K562 (cell line): ENCODE measurements at places on chromosomes 2 and 18. TPM values are rescaled to one million over a fixed set of nuclear protein-coding genes. Genes with fewer than 3 reads are reported as not detected.

- no peak for DNase-seq
These were observed 532 bp downstream of the UGT1A5 start for GRCh38 chr2:233713262-233713615.

The ARHGAP15 gene
- total RNA-seq = 4.2 and 5.1 TPM in 2 replicates

The ATF2 gene
- total RNA-seq = 45.9 and 52.9 TPM in 2 replicates

The ASIC4 gene
- 13.5 and 14.7 TPM in 2 replicates for total RNA-seq

The DCDC2C gene
- not detected in 2 replicates for total RNA-seq

DNA sequence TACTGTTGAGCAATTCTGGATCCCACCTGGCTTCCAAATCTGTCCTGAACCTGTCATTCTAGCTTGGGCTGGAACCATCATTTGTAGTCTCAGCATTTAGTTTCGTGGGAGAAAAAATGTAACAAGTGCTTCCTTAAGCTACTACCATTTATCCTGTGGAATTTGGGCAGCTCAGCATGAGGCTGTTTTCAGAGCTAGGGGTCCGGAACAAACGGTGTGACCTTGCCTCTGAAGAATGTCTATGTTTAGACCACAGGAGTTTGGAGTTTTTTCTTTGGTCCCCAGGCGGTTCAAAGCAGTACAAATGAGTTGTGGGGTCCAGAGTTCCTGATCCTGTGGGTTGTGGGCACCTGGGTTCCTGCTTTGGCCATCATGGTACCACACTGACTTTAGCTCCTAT, 59.1 kb upstream of the TMEM178A start:
- DNase-seq = no peak

DNA sequence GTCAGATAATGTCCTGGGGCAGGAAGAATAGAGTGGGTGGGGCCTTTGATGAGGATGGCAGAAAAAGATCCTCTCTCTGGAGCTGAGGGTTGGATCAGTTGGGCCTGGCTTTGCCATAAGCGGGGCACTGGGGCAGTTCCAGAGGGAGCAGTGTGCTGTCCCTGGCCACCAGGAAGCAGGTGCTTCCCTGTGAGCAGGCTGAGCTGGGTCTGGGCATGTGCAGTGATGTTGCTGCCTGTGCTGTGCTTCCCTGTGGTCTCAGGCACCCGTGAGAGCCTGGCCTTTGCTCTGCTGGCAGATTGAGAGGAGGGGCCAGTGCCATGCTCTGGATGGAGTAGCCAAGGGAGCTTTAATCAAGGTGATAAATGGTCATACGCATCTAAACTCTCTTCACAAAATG, 14.6 kb upstream of the NPPC start:
- no peak for DNase-seq

DNA sequence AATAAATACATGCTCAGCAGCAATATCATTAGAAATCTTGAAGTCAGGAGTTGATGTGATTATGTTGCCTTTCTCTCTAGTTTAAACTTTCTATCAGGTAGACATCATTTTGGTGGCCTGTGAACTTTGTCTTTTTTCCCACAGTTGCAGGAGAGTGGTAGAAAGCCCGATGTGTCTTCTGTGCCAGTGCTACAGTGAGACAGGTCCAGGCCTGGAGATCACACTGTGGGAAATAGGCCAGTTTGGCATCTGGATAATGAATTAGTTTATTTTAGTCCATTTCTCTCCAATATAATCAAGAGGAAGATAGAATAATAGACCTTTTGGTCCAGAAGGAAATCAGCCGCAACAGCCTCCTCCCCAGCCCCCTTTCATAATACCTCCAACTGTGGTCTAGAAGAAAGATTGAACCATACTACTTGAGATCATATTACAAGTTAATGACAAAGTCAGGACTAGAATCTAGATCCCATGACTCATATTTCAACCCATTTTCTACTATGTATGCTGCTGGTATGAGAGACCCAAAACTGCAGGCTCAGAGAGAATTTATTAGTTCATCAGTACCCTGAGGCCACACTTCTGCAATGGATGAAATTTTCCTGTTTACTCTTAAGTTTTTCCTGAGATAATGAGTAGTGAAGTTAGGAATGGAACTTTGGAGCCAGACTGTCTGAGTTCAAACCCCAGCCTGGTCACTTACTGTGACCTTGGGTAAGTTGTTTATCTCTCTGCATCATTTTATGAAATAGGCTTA, 20.6 kb downstream of the KCMF1 start:
- DNase-seq = no peak

The NT5DC4 gene
- total RNA-seq = 4.7 and 6.8 TPM in 2 replicates

GRCh38 chr2:225526760-225527390, 127.4 kb downstream of the NYAP2 start:
- no peak for DNase-seq

- no peak for DNase-seq
These were observed 47.4 kb downstream of the GYPC start for GRCh38 chr2:126703311-126703710.

DNA sequence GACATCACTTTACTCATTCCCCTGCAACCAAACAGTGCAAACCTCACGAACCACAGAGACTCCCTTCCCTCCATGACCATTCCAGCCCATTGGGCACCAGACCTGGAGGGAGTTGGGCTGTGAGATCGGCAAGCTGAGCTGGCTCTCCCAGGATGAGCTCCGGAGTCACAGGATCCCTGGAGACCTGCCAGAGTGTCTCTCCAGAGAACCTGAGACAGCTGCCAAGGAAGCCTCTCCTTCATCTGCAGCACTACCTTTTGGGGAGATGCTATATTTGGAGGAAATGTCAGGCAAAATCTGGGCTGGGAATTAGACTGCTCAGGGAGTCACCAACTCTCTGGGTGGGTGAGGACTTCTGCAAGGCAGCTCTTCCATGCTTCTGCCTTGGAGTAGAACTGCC, 417.4 kb downstream of the TNS1 start:
- no peak for DNase-seq

- DNase-seq = no peak
These were observed 11.3 kb downstream of the CNNM4 start for GRCh38 chr2:96771796-96772618.

DNA sequence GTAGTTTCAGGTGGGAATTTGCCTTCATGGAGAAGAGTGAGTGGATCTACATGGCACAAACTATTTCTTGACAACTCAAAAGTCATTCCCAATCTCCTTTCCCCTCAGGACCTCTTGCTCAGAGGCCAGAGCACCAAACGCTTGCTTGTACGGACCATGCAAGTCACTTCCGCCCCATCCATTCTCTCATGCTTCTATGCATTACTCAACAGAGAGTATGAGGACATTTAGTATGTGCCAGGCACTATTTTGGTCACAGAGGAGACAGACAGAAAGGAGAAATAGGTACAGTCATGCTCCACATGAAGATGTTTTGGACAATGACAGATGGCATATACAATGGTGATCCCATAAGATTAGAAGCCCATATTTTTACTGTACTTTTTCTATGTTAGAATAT, 117.5 kb downstream of the ACTR3 start:
- DNase-seq = no peak

The KIAA2012 gene
- not detected in 2 replicates for total RNA-seq

DNA sequence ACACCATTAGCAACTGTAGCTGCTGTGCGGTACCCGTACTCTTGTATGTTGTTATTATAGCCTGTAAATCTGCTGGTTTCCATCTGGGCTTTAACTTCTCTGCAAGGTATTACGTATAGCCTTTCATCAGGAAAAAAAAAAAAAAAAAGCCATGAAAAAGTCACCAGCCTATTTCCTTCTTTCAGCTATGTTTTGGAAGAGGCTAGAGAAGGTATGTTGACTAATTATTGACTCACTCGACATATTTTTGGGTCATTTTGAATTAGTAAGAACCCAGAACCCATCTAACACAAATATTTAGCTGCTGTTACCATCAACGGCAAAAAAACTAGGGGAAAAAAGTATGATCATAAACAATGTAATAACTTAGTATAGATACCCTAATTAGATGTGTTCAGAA, 1395.6 kb downstream of the SUCLG1 start:
- no peak for DNase-seq

- DNase-seq = no peak
These were observed 37.0 kb downstream of the RAPGEF4 start for GRCh38 chr2:172772633-172773032.

GRCh38 chr2:239401067-239401880, 454 bp upstream of the HDAC4 start:
- peak; percentile 94 for DNase-seq

GRCh38 chr18:13375302-13376255, 157.0 kb downstream of the LDLRAD4 start:
- no peak for DNase-seq

The FHL2 gene
- total RNA-seq = 31.4 and 33.6 TPM in 2 replicates

The ZNF521 gene
- 2.3 and 2.8 TPM in 2 replicates for total RNA-seq

GRCh38 chr2:206764673-206765241, 371 bp downstream of the MDH1B start:
- DNase-seq = no peak

The ECEL1 gene
- total RNA-seq = 0.09 TPM in 1 of 2 replicates, not detected in the other

GRCh38 chr2:222709191-222709891, 37.9 kb downstream of the MOGAT1 start:
- peak; percentile 65 for DNase-seq

GRCh38 chr18:49767111-49768050, 46.0 kb downstream of the ACAA2 start:
- no peak for DNase-seq

- DNase-seq = no peak
These were observed 6.9 kb downstream of the UGT1A10 start for GRCh38 chr2:233643128-233643527.

DNA sequence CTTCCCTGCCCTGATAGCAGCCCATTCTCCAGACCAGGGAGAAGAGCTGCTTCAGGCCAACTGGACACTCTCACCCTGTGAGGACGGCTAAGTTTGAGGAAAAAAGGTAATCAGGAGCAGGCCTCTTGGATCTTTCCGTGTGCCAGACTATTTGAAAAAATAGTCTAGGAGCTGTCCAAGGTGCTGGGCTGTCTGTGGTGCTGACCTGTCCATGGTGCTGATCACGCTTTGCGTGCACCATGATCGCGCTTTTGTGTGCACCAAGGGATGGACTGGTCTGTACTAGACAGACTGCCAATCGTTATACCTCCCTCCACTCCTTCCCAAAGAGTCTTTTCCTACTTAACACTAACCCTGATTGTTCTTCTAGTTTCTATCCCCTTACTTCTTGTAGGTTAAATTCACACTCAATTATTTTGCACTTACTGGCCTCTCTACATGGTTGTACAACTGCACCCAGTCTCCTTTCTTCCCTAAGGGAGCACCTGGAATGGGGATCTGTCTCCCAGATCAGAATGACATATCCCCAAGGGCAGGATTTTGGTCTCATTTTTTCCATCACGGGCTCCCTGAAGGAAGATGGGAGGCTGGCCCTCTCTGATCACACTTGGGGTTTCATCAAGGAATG, 295.4 kb downstream of the CELF4 start:
- peak; percentile 56 for DNase-seq

GRCh38 chr18:45464619-45465018, 150.7 kb upstream of the SLC14A2 start:
- DNase-seq = no peak

- DNase-seq = no peak
These were observed 128.5 kb downstream of the CALCRL start for GRCh38 chr2:187319441-187320108.

DNA sequence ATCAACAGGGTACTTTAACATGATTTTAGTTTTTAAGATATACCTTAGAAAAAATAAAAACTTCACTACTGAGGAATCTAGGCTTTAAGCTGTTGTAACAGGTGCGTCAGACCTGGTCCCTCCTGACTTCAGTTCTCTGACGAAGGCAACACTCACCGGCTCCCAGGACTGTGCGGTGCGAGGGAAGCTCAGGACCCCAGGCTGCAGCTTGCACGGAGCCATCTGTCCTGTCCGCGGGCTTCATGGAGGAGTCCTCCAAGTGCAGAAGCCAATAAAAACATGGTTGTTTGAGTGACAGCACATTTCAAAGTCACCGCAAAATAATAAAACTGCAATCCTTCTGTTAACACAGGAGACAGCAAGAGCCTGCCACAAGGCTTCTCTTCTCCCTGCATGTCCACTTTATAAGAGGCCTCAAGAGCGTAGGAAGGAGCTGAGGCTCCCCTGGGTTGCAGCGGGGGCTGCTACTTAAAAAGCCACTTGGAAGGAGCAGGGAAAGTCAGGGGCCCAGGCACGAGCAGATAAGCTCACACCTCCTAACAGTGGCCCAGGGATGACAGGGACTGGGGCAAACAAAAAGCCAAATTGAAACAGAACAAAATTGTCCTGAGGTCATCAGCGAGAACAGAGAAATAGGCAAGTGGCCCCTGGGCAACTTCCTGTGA, 4.6 kb downstream of the HJURP start:
- DNase-seq = no peak

The FLACC1 gene
- total RNA-seq = 0.20 and 0.35 TPM in 2 replicates

GRCh38 chr2:176818617-176819016, 394.0 kb upstream of the HNRNPA3 start:
- DNase-seq = no peak
